ENCODE measurements at places on chromosomes 1 and 21. TPM values are rescaled to one million over a fixed set of nuclear protein-coding genes. Genes with fewer than 3 reads are reported as not detected.

DNA sequence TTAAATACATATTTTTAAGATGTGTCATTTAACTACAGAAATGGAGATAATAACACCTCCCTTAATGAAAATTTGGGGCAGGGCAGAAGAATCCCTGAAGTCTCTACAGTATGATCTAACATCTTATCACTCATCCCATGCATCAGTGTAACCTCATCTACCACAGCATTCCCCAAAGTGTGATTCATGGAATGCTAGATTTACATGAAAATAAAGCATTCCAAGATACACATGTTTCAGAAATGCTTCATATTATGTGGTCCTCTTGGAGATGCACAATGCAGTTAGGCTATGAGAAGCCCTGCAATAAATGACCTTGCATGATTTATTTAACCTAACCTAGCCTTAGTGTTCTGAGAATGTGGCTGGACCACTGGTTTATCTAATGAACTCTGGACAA is 166.9 kb upstream of the SYT6 start:
- DNase-seq, result peak; percentile 31

- DNase-seq, result peak; percentile 47
Measured at GRCh38 chr1:183080406-183080805, 57.2 kb downstream of the LAMC1 start.

DNA sequence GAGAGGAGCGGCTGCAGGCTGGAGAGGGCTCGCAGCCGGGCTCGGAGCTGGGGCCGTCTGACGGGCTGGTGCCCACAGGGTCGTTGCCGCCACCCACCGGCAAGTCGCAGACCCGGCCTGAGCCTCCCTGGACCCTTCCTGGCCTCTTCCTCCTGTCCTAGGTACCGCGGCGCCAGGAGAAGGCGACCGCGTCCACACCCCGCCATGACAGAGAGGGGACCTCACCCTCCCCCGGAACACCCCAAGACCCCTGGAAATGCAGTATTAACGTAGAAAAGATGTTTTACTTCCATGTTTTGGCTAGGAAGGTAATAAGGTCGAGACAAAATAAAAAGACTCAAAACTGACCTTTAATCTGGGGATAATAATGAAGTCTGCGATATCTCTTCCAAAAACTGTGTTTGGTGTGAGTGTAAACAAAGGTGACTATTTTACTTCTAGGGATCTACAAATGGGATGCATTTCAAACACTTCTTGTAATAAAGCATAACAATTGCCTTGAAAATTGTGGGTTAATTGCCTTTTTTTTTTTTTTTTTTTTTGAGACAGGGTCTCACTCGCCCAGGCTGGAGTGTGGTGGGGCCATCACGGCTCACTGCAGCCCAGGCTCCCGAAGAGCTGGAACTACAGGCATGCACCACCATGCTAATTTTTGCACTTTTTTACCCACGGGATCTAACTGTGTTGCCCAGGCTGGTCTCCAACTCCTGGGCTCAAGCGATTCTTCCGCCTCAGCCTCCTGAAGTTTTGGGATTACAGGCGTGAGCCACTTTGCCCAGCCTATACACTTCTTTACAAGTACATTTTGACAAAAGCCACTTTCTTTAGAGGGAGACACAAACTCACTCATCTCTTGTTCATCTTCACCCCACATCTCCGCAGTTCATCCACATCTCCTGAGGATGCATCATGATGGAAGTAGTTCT is 838 bp upstream of the RSRP1 start:
- no peak for DNase-seq

- DNase-seq, result no peak
Measured at GRCh38 chr1:89499320-89499719, 25.3 kb upstream of the LRRC8B start.

- peak; percentile 48 for DNase-seq
Measured at GRCh38 chr1:39892601-39893595, 8.8 kb downstream of the MYCL start.

DNA sequence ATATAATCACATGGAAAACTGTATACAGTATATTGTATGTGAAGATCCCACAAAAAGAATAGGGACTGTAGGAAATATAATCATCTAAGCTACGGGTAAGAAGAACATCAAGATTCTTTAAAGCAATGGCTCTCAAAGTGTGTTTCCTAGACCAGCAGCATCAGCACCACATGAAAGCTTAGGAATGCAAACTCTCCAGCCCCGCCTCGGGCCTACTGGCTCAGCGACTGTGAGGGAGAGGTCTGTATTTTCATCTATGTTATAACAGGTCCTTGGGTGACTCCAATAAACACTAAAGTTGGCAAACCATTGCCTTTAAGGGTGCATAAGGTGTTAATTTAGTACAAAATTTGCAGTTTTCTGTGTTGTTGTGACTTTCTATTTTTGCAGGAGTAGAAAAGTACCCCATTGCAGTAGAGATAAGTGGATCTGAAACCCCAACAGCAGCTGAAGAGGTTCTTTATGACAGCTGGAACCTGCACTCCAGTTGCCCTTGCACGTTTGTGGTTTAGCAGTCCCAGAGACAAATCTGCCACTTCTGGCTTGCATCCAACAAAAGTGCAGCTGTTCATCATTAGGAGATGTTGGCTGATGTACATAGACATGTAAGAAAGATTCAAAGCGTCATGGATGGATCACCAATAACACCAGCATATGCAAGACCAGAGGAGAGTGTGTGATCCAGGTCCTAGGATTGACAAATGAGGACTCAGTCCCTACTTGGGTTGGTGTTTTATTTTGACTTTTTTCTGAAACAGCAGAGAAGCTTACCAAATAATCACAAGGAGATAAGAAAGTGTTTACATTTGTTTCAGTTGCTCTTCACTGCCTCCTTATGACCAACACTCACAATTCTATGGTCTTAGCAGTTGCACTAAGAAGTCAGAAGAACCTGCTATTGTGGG is 15.9 kb upstream of the IFNAR1 start:
- peak; percentile 79 for DNase-seq

- no peak for DNase-seq
Measured at GRCh38 chr1:245742896-245743295, 588.1 kb downstream of the KIF26B start.

PPIAL4G gene
- total RNA-seq, result not detected

DNA sequence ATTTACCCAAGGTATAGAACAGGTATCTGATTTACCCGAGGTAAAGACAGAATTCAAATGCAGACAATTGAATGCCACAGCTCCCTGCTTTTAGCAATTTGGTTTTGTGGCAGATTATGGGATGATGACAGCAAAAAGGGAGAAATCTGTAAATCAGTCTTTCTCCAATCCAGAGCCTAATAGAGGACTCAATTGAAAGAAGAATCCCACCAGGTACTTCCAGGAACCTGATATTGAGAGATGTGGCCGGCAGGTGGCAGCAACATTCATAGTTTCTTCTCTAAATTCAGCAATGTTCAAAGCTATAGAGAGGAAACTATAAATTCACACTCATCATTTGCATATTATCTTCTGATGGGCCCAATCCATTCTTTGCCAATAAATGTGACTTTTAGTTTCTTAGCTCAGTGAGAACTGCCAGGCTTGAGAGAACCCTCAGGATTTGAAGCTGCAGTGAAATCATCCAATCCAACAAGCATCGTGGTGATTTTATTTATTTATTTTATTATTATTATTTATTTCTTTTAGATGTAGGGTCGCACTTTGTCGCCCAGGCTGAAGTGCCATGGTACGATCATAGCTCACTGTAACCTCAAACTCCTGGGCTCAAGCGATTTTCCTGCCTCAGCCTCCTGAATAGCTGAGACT is 9.8 kb upstream of the PHACTR4 start:
- DNase-seq, result peak; percentile 71

PDE9A gene
- 3.9 TPM for total RNA-seq

CGN gene
- not detected for total RNA-seq

GRCh38 chr1:235101558-235102258 is 26.9 kb downstream of the TOMM20 start:
- DNase-seq, result no peak

DNA sequence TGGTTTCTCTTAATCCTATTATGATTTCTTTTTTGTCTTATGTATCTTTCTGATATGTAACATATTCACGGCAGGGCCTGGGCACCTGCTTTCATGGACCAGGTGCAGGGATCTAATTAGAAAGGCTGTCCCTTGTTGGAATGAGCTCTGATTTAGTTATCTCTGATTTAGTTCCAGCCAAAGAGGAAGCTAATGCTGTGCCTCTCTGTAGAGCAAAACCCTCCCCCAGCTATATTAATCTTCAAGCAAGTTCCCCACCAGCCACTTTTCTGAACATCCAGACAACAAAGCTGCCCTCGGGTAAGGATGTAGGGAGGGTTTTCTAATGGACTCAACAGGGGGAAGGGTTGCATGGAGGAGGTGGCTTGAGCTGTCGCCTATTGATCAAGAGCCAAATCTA is 6.1 kb downstream of the TSACC start:
- DNase-seq, result no peak

SMIM1 gene
- 1.7 TPM for total RNA-seq

FAM43B gene
- total RNA-seq, result under 0.01 TPM

DNA sequence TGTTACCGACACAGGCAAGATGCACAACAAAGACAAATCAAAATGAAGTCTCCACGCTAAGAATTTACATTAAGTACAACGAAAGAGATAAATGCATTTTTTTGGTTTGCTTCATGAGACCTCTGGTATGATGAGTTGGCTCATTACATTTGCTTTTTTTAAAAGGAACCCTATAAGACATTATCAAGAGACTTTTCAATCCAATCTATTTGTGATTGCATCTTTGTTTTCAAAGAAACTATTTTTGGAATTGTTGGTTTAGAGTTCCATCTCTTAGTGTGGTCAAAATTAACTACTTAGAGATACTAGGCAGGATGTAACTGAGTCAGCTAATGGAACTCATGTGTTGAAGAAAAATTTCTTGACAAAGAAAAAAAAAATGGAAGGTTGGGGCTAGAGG is 200.1 kb downstream of the ZC3H11B start:
- peak; percentile 31 for DNase-seq

SGIP1 gene
- total RNA-seq, result 98.9 TPM

- peak; percentile 61 for DNase-seq
Measured at GRCh38 chr1:89635825-89636815, 3.2 kb downstream of the LRRC8C start.

DNA sequence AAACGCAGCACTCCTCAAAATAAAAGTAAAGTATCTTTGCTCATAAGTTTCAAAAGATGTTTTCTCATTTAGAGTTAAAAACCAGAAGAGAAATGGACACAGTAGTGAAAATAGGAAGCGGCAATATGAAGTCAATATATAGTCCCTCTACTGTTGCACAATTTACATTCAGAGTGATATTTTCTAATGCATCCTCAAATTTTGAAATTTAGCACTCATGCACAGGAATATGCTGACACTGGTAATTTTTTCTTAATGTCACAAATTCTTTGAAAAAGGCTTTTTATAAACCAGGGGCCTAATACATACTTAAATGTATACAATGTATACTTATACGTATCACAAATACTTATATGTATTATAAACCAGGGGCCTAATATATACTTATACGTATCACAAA is 19.5 kb downstream of the ST7L start:
- no peak for DNase-seq

GRCh38 chr1:65359888-65360287 is 50.5 kb downstream of the DNAJC6 start:
- peak; percentile 5 for DNase-seq

DNA sequence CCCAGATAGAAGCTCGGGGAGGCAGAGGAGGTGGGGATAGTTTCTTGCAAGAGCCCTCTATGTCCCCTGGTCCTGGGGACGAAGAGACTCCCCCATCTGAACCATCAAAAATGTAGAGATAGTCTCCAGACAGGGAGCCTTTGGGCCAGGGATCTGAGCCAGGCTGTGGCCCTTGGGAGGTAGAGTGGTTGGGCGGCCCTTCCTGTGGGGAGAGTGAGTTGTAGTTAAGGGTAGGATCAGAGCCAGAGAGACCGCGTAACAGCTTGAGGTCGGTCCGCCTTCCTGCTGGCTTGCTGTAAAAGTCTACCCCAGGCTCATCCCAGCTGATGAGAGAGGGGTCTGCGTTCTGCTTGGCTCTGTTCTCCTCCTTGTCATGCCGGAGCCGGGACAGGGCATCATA is 25.3 kb downstream of the PIK3C2B start:
- DNase-seq, result no peak

MFSD2A gene
- total RNA-seq, result 6.0 TPM

TESK2 gene
- 1.6 TPM for total RNA-seq

GRCh38 chr1:240189386-240189989 is 97.8 kb downstream of the FMN2 start:
- DNase-seq, result peak; percentile 46

GRCh38 chr1:46137916-46138315 is 5.5 kb upstream of the PIK3R3 start:
- DNase-seq, result peak; percentile 60

DNAJC28 gene
- 1.9 TPM for total RNA-seq

HNRNPU gene
- total RNA-seq, result 209 TPM

DNA sequence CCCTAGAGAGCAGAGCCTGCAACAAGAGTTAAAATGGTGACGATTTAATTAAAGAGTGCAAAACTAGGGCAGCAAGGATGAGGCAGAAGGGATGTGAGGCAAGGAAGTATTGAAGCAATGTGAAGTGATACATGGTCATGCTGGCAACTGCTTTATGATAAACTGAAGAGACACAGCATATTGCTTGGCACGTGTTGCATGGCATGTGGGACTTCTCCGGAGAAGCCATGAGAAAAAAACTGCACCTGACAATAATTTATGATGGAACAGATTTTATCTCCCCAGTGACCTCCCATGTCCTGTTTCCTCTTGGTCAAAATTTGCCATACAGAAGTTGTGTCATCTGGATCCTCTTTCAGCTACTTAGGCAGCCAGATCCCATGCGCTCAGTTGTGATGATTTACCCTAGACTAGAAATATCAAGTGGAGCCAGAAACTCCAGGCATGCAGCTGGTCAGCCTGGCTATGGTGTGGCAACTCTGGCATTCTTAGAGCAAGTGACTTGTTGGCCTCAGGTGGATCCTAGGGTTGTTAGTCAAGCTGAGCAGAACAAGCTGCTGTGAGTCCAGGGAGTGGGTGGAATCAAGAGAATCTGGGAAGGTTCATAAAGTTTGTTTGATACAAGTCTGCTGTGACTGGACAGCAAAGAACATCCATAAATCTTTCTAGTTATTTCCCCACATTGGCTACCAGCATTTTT is 611.4 kb upstream of the USP24 start:
- DNase-seq, result peak; percentile 31

CCDC181 gene
- 0.86 TPM for total RNA-seq

ZRANB2 gene
- 23.8 TPM for total RNA-seq

Data from fibroblast of villous mesenchyme (primary cell).